GM13977 (cell line): ENCODE measurements at places on chromosomes 3 and 15.

GRCh38 chr3:194612221-194612620, 21.0 kb downstream of the TMEM44 start:
- DNase-seq: no peak

GRCh38 chr3:179072100-179072438, 460 bp upstream of the ZMAT3 start:
- DNase-seq: peak; percentile 48

DNA sequence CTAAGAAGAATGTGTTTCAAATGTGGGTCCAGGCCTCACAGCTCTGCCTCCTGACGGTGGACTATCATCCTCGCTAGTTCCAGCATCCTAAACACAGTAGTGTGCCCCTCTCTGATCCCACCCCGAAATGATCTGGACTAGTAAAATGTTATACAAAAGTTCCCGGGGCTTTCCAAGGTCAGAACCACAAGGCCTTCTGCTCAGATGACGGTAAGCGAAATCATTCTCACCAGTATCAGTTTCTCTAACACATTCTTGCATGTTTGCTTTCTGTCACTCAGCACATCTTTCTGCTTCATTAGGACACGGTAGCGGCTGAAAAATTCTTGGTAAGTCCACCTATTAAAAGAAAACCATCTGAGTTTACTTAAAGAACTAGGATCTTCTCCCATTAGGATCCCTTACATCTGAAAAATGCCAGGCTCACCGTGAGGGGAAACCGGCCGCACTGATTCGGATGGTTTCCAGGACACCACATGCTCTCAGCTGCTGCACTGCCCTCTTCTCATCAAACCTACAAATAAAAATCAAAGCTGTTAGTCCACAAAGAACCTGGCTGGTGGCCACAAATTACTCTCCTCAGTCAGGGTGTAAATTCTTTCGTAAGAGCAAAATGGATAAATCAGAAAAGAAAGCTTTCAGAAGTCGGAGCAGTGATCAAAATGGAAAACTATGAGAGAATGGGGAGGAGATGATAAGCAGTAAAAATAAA, 83.9 kb upstream of the MYO5C start:
- DNase-seq: peak; percentile 61

DNA sequence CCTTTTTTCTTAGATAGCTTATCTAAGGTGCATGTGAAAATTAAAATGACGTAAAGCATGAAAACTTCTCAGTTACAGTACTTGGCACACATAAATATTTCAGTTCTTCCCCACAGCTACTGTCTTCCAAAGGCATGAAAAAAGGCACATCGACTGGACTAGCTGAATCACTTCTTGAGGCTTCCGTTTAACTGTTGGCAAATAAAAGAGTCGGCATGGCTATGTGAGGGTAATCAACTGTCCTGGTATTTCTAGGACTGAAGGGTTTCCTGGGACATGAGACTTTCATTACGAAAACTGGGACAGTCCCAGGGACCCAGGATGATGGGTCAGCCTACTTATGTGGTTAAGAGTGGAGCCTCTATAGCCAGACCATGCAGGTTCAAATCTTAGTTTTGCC, 168.2 kb downstream of the TPRG1 start:
- DNase-seq: no peak

GRCh38 chr15:64093627-64094417, at the start of gene CIAO2A:
Gene CIAO2A, minus strand, starts transcription at chr15:64093838. Its CDS starts 70 bp downstream, at chr15:64093768.
- DNase-seq: peak; percentile 88

- no peak for DNase-seq
These were observed 40.9 kb downstream of the FBXL2 start for GRCh38 chr3:33317963-33318709.

- DNase-seq: no peak
These were observed 58.3 kb downstream of the LARS2 start for GRCh38 chr3:45446706-45447105.

DNA sequence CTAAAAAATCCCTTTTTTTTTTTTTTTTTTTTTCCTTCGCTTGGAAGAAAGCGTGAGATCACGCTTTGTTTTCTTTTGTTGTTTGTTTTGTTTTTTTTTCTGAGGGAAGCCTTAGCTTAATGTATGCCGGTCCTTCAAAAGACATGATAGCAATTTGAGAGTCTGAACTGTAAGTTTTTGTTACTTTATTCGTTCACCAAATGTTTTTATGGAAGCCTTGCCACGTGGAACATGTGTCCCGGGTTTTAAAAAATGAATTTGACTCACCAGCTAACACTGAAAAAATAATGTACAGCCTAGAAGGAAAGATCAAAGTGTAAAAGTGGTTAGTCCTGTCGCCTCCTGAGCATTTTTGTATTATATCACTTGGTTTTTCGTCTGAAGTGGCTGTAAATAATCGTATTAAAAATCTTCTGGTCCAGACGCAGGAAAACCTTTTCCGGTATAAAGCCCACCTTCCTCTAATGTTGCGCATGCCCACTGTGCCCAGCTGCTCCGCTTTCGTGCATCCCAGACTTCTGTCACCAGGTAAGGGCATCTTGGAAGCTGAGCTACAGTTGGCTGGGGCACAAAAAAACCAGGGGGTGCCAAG, 795 bp upstream of the MYNN start:
- DNase-seq: peak; percentile 49

- DNase-seq: no peak
These were observed 700 bp upstream of the BLM start for GRCh38 chr15:90716317-90716975.

- no peak for DNase-seq
These were observed 106.3 kb downstream of the C3orf70 start for GRCh38 chr3:185046603-185047002.

- DNase-seq: no peak
These were observed 10.9 kb downstream of the ACSBG1 start for GRCh38 chr15:78223396-78224022.

DNA sequence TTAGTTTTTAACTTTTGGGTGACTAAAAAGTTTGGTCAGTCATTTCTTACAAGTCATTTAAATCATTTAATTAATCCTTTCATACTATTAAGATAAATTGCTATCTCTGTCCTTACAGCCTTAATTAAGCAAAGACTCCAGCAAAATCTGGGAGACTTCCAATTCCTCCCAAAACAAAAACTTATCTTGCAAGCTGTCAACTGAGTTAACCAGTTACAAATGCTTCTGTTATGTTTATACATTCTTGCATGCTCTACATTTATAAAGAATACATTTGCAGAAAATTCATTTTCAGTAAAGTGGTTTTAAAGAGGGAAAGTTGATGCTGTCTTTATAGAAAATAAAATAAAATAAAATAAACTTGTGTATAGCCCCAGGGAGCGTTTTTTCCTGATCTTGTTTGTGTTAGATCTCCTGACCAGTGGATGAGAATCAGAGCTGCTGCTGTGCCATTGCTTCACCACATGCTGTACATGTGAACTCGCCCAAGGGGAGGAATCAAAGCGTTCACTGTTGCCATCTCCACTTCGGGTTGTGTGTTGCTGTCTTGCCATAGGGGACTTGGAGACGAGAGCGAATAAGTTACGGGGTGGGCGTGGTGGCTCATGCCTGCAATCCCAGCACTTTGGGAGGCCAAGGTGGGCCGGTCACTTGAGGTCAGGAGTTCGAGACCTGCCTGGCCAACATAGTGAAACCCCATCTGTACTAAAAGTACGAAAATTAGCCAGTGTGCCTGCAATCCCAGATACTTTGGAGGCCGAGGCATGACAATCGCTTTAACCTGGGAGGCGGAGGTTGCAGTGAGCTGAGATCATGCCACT, 5.5 kb downstream of the CCR4 start:
- DNase-seq: no peak

- peak; percentile 42 for DNase-seq
These were observed 21.7 kb upstream of the GMNC start for GRCh38 chr3:190883973-190884832.

DNA sequence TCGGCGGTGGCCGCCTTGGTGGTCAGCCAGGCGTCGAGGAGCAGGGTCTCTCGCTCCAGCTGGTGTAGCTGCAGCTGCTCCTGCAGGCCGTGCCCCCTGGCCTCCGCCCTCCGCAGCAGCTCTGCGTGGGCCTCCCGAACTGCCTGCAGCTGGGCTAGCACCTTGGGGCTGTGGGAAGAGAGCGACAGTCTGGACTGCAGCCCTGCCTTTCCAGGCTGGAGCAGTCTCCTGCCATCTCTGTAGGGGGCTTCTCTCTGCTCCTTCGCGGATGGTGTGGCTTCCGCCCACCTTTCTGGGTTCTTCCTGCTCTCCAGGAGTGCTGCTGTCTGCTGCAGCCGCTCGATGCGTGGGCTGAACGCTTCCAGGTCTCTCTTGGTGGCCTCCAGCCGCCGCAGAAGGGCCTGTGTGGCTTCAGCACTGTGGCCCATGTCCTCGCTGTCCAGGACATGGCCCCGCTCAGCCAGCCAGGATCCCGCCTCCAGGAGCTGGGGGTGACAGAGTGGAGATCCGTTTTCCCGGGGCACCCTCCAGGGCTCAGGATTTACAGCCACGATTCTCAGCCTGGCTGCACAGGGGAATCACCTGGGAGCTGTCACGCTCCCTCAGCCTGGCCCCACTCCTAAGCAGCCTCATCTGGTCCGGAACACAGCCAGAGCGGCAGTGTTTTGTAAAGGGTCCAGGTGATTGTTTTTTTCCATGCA, 16.8 kb downstream of the PLA2G4B start:
- no peak for DNase-seq

DNA sequence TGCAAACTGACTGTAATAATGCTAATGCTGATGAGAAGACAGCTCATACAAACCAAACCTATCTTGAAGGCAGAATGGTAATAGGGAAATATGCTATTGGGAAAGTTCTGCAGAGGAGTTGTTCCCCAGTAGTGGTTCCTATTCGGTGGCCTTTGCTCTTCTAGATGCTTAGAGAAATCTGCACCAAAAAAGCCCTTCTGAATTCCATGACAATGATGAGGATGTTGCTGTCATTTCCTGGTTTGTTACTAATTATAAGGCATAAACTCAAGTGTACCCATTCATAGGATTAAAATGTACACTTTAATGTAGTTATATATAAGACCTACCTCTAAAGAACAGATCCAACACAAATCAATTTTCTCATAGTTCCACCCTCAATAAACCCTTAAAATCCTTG, 30.1 kb downstream of the TOMM70 start:
- no peak for DNase-seq

GRCh38 chr15:54585063-54585462, 606.8 kb downstream of the UNC13C start:
- DNase-seq: no peak

DNA sequence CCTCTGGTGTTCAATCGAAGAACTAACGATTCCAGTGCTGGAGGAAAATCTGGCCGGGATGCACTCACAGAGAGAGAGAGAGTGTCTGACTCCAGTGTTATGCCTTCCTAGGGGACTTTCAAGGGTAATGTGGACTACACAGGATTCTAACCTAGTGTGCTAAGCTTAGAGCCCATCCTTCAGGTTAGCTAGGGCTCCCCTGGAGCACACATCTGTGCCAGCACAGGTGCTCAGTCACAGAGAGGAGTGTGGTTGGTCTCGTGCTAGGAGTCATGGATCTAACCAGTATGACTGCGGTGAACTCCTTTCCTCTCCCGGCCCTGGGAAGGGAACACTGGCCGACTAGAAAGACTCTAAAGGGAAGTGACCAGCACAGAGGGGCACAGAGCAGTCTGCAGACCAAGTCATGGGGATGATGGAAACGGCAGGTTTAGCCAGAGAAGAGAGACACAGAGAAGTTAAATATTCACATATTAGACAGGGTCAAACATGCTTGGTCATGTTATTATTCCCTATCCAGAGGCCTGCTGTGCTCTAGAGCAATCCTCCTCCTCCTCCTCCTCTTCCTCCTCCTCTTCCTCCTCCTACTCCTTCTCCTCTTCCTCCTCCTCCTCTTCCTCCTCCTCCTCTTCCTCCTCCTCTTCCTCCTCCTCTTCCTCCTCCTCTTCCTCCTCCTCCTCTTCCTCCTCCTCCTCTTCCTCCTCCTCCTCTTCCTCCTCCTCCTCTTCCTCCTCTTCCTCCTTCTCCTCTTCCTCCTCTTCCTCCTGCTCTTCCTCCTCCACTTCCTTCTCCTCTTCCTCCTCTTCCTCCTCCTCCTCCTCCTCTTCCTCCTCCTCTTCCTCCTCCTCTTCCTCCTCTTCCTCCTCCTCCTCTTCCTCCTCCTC, 280.3 kb downstream of the XXYLT1 start:
- no peak for DNase-seq

GRCh38 chr15:40032125-40032839, 6.7 kb downstream of the SRP14 start:
- no peak for DNase-seq

- no peak for DNase-seq
These were observed 82.8 kb downstream of the PLXNA1 start for GRCh38 chr3:127065561-127066290.

DNA sequence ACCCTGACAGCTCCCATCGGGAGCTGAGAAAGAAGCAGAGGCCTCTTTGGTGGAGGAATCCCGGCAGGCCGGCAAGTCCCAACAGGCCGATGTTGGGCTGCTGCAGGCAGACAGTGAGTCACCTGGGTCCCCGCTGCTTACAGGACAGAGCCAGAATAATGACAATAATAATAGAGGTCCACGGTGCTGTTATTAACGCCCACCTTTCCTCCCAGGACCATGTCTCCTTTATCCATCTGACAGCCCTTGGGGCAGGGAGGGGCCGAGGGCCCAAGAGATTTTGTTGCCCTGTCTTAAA, 29.3 kb upstream of the MAGEF1 start:
- no peak for DNase-seq

GRCh38 chr3:105399062-105399461, 32.4 kb downstream of the ALCAM start:
- DNase-seq: no peak

- DNase-seq: no peak
These were observed 199.8 kb downstream of the STT3B start for GRCh38 chr3:31732548-31732947.
